ENCODE measurements at places on chromosomes 3 and 15.

DNA sequence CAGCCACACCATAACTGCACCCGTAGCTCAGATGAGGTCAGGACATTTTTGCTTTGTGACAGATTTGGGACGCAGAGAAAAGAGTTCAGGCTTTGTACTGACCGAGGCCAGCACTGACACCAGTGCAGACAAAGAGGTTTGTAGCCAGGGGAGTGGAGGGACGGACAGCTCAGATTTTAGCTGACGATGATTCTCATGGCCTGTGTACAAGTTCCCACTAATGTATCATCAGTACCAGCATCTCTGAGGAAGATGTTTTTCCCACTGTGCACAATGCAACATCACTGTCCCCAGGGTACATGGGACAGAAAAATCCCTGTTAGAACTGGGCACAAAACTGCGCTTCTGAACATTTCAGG, 112.7 kb downstream of the SLCO3A1 start:
- DNase-seq: no peak

GRCh38 chr3:42163622-42164244, 72.6 kb downstream of the TRAK1 start:
- DNase-seq: no peak

DNA sequence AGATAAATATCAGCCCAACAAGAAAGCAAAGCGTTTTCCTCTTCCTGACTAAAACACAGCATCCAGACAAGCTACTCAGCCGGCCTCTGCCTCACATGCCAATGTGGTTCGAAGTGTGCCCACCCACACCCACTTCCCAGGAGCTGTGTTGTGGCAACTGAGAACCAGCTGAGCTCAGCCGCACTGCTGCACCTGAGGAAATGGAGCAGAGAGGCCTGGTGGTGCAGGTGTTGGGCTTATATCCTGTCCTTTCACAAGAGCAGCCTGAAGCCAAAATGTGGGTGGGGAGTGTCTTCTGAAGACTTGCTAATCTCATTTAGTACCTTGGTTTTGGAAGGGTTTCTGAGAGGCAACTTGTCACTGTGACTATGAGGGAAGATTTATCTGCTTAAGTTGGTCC, 23.0 kb upstream of the RETNLB start:
- no peak for DNase-seq

DNA sequence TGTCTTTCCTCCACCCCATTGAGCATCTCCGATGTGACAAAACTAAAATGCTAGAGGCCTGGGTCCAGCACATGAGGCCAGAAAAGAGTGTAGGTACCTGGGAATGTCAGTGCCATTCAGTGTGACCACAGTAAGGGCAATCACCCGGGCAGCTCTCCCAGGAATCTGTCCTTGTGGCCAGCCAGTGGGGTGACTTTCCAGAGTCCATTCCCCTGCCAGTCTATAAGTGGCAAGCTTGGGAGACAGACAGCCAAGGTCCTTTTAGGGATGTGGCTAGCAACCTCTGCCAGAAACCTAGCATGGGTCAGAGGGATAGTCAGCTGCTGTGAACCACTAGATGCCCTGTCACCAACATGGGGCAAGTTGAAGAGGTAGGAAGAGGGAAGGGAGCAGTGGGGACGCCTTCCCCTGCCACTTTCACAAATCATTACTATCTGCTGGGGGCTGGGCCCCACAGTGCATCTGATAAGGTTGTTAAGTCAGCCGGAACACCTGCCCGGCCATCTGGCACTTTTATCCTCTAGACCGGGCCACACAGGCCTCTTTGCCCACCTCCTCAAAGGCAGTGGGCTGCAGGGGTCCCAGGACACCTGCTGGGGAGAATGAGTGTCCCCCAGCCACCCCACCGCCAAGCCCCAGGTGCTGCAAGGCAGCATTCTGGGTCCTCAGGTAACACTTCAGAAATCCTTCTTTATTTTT, 24.8 kb upstream of the DET1 start:
- DNase-seq: no peak

GRCh38 chr3:171028779-171029232, 2.3 kb upstream of the SLC2A2 start:
- DNase-seq: no peak

DNA sequence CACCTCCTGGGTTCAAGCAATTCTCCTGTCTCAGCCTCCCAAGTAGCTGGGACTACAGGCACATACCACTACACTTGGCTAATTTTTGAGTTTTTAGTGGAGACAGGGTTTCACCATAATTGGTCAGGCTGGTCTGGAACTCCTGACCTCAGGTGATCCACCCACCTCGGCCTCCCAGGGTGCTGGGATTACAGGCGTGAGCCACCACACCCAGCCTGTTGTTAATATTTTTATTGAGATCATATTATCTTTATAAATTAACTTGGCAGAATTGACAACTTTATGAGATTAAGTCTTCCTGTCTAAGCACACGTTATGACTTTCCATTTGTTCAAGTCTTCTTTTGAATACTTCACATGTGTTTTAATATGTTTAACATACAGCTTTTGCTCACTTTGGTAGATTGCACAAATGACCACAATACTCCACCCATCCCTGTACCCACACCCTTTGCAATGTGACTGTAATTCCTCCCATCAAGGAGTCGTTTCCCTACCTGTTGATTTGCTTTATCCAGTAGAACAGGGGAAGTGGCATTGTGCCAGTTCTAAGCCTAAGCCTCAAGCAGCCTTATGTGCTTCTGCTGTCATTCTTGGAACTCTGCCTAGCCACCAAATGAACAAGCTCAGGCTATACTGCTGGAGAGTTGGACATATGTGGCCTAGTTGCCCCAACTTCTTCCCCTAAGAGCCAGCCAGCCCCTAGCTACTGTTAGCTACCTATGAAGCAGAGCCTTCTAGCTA, 8.2 kb downstream of the XYLB start:
- peak; percentile 83 for DNase-seq

- DNase-seq: no peak
Observed at GRCh38 chr3:48500656-48501055, 3.3 kb downstream of the SHISA5 start.

GRCh38 chr3:7432610-7433009, 571.7 kb downstream of the GRM7 start:
- DNase-seq: no peak

- no peak for DNase-seq
Observed at GRCh38 chr3:108462899-108463298, 47.5 kb downstream of the MYH15 start.

GRCh38 chr3:115790759-115791158, 167.4 kb downstream of the GAP43 start:
- no peak for DNase-seq

DNA sequence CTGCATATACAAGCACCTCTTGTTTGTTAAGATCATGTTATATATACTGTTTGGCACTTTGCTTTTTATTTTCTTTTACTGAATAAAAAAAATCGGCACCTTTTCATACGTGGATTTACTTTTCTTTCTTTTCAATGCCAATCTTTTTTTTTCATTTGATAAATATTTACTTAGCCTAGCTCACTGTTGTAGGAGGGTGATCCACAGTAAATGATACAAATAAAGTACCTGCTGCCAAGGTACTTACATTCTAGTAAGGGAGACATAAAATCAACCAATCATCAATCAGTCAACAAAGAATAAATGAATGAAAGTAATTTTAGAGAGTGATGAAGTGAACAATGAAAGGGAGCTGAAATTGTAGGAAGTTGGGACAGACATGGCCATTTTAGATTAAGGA, 18.3 kb downstream of the GNB5 start:
- DNase-seq: no peak

DNA sequence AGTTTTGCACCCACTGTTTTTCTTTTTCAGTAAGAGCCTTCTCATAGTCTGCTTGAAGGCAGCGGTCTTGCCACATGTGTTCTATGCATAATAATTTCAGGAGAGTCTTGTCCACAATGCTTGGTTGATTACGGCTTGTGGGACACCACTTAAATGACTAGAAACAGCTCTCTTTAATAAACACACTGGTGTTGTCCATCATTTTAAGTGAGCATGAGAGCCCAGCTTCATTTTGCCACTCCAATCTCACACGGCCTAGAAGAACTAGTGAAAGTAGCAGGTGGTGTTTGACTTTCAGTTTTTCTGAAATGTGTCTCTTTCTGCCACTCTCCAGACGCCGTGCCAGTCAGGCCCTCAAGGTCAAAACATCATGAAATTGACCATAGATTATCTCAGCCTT, 292.1 kb downstream of the LPP start:
- no peak for DNase-seq

DNA sequence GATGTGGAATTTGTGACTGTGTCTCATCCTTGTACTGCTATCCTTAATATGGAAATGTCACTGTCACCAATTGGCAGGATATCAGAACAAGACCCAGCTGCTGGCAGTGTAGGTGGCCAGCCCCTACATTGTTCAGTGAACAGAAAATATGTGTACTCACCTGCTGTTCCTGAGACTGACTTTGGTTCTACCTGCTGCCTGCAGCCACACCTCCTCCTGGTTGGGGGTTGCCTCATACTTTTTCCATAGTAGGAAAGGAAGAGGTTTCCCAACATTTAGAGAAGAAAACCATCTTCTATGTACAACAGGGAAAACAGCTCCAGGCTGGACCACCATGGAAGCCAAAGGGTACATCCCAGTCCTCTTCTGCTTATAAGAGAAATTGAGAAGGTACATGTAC, 35.9 kb downstream of the SLC12A1 start:
- DNase-seq: no peak

DNA sequence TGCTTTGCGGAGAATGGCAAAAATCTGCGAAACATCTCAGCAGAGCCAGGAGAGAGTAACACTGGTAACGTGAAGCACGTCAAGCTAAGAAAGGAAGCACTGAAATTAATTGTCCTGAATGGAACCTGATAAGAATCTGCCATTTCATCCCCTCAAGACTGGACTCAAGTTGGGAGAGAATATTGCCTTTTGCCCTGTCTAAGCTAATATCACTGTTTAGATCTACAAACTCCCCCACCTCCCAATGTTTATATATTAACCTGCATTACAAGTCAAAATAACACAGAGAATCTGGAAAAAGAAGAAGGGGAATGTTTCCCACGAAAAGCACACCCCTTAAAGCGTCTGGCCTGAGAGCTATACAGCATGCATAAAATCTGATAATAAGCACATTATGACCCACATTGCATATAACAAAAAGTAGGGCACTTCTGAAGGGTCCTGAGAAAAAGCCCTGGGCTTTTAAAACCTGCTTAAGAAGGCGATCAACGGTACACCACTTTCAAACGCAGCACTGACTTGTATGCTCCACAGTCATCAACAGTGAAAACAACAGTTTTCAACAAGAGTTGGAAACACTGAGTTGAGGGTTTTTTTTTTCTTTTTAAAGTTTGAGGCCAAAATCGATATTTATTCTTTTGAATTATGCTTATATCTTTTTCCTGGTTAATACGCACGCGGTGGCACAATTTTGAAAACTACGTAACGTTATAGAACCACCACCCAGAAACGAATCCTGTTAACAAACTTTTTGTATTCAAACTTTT, 1.4 kb upstream of the KAT2B start:
- no peak for DNase-seq

DNA sequence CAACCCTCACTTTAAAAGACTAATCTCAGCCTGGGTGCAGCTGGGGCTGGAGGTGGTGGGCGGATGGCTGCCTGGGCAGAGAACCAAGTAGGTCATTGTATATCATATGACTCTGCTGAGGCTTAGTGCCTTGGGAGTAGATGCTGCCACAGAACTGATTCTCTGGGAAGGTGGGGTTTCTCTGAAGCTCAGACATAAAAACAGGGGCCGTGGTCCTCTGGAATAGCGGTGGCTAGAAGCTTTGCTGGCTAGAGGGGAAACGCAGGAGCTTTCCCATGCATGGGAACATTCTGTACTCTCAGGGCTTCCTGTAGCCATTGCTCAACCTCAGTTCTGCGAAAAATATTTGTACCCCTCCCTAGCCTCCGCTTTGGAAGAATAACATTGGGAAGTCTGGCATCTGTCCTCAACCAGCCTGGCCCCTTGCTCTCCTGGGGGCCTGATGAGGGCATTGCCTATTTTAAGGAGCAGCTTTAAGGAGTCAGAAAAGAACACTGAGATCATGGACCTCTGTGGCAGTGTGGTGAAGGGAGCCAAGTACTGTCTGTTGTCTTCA, 14.7 kb downstream of the TIMP4 start:
- DNase-seq: no peak

DNA sequence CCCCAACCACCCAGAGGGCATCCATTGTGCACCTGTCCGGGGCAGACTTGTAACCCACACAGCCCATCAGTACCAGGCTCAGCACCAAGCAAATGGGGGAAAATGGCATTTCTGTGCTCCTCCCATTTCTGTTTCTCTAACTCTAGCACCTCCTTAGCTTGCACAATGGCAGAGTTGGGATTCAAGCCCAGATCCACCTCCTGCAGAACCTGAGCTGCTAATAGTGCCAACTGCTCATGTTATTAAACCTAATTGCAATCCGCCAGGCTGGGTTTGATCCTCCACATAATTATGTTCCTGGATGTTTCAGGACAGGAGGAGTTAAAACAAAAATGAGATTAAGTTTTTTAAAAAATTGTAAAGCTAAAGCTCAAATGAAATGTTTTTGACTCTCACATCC, 235.0 kb downstream of the OCA2 start:
- DNase-seq: no peak

GRCh38 chr3:42803414-42804105, 730 bp downstream of the HIGD1A start:
- DNase-seq: peak; percentile 57

DNA sequence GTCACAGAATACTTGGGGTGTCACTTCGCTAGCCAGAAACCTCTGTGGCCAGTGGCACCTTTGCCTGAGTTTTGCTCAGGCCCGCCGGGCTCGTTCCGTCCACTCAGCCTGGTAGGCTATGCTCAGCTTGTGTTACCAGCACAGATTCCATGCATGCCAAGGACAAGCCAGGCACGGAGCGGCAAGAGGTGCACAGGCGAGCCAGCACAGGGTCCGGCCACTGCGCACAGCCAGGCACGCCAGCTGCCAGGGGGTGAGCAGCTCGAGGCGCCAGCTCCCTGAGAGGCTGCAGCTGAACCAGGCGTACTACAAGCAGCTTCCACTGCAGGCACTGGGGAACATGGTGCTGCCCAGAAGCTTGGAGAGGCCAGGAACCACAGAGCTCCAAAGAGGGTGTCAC, 14.7 kb downstream of the PCYT1A start:
- DNase-seq: no peak

GRCh38 chr3:51275111-51275805, 109.8 kb upstream of the MANF start:
- no peak for DNase-seq

GRCh38 chr3:12729051-12729651, 29.9 kb downstream of the TMEM40 start:
- DNase-seq: no peak

DNA sequence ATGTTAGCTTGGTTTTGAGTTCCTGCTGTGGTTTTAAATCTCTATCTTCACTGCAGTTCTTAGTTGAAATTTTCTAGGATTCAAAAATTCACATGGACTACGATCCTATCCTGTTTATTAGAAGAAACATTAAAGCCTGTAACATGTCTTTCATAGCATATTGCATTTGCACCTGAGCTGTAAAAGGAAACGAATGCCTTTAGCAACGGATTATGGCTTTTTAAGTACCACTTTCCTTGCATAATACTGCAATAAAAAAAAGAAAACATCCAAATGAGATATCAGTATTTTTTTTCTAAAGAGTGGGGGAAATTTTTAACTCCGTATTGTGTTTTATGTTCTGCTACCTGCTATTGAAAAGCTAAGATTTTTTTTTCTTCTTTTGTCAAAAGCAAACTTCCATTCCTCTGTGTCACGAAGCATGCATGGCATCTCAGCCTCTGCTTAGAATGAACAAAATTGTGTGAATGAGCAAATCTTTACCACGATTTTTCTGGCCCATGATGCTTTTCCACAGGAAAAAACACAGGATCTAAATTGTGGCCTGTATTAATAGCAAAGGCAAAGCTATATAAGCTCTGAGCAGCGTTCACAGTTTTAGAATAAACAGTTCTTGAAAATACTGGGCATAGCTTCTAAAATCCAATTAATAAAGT, 110.0 kb upstream of the CDIN1 start:
- DNase-seq: no peak

- DNase-seq: no peak
Observed at GRCh38 chr3:23219117-23219516, 16.0 kb downstream of the UBE2E2 start.

Data from T47D (cell line).